ENCODE measurements at places on chromosomes 3 and 15. TPM values are rescaled to one million over a fixed set of nuclear protein-coding genes. Genes with fewer than 3 reads are reported as not detected.

Gene SSUH2
- total RNA-seq: not detected

Gene ACKR2
- total RNA-seq: 0.67 TPM

Gene VPS39
- total RNA-seq: 37.0 TPM

Gene OXSR1
- 20.6 TPM for total RNA-seq

Gene SLC9C1
- total RNA-seq: not detected

Gene FETUB
- total RNA-seq: not detected

Gene LOXL1
- 2.5 TPM for total RNA-seq

Gene KBTBD12
- total RNA-seq: not detected

Measured in mammary microvascular endothelial cell (primary cell).